ENCODE measurements at places on chromosomes 4 and X.

DNA sequence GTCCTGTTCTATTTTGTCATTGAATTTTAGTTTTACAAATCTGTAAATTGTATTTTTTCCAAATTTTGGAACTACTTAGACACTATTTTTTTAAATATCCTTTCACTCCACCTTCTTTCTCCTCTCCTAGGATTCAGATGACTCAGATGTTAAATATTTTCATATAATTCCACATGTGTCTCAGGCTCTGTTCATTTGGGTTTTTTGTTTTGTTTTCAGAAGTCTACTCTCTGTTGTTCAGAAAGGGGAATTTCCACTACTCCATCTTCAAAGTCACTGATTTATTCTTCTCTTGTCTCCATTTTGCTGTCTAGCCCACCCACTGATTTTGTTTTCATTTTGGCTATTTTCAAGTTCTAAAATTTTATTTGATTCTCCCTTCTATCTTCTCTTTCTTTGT lies 264.0 kb upstream of the SLIT2 start:
- DNase-seq: peak; percentile 5

DNA sequence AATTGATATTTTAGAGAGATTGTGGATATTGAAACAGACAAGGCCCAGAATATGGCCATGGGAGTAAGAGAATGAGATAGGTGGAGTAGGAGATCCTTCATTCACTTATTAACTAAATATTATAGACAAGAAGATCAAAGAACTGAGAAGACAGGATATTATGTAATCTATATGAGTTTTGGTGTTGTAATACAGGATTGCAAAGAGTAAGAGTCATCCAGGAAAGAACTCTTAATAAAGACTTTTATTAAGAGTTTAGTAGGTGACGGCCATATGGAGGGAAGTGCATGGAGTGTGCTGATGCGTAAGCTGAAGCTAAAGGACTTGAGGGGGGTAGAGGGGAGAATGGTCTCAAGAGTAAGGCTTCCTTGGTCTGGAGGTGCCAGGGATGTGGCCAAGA lies 153.7 kb downstream of the VEGFC start:
- DNase-seq: no peak

DNA sequence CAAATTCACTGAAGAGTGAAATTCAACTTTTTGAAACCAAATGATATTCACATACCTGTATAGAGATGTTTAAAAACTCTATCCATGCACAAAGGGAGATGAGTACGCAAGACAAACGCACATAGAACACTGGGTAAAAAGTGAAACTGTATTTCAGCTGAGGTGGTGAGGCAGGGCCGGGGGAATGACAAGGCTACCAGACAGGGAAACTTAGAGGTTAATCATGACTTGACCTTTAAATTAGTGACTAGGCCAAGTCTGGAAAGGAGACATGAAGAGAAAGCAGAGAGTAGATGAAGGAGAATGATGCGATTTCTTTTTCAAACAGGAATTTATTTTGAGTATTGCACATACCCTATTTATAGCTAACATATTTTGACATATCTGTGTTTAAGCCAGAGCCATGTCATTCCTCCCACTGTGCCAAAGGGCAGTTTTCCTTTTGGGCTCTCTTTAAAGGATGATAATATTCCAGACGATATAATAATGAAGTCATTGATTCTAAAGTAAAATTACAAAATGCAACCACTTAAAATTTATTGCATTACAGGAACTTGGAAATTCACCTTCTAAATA lies 49.4 kb downstream of the ARHGEF6 start:
- DNase-seq: no peak

- no peak for DNase-seq
Measured at GRCh38 chr4:152112887-152113286, 352.1 kb upstream of the GATB start.

DNA sequence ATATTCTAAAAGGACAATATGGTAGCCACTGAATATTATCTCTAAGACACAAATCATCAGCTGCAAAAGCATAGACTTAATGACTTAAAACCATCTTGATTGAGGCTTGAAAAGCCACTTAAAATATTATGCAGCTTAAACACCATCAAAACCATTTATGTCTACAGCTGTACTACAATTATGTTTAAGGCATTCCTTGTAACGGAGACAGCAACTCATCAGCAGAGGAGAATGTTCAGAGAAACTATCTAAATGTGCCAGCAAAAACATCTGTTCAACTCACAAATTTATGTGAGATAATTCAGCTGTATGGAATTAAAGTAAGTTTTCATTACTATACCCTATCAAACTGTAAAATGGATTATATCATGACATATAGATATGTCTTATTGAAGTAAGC lies 147.9 kb upstream of the CTSO start:
- no peak for DNase-seq

GRCh38 chrX:68938244-68939004 lies 109.6 kb downstream of the EFNB1 start:
- no peak for DNase-seq

- no peak for DNase-seq
Measured at GRCh38 chrX:40227125-40227524, 129.4 kb upstream of the BCOR start.

- DNase-seq: peak; percentile 8
Measured at GRCh38 chr4:89158884-89159503, 47.7 kb downstream of the TIGD2 start.

- no peak for DNase-seq
Measured at GRCh38 chrX:104428231-104428630, 137.8 kb upstream of the IL1RAPL2 start.

- DNase-seq: no peak
Measured at GRCh38 chrX:149984411-149984810, 46.1 kb upstream of the EOLA2 start.

DNA sequence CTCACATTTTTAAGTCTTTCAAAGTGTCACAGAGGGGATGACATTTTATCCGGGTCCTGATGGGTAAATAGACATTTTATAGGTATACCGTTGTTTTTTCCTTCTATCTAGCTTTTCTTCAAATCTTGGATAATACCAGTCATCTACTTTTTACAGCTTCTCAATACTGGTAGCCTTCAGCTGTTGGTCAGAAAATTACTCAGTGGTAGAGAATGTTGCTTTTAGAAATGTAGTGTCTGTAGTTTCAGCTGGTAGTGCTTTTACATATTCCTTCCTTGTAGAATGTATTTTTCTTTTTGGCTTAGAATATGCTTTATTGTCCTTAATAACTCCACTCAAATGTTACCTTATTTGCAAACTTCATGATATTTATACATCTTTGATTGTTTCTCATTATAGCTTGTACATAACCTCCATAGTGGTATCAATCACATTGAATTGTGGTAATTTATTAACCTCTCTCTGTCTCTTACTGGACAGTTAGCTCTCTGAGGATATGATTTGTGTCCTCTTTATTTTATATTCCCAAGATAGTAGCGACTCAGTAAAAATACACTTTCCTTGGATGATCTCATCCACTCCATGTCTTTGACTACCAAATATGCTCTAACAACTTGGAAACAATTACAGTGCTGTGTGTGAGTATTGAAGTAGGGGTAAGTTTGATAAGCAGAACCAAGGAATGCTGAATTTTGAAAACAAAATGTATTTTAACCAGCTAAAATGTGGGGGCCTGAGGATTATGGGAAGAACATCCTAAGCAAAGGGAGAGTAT lies 53.8 kb downstream of the RAP1GDS1 start:
- no peak for DNase-seq

DNA sequence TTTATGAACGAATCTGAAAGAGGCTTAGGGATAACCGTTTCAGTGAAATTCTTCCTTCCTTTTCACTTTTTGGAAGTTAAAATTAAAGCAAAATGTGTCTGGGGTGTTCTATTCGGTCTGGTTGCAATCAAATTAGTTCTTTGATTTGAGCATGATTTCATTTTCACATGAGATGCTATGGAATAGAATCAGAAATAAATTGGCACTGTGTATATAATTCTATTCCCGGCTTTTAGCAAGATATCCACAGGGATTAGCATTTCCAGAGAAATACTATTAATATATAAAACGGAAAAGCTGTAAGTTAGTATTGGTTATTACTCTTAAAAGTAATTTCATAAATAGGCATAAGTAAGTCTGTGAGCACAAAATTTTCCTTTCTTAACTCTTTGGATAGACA lies 1676.8 kb upstream of the PCDH7 start:
- DNase-seq: no peak

- no peak for DNase-seq
Measured at GRCh38 chr4:151922306-151922705, 161.5 kb upstream of the GATB start.

- DNase-seq: no peak
Measured at GRCh38 chr4:151325111-151325948, at the start of gene SH3D19. TSS of gene SH3D19 (minus strand) at chr4:151325605. CDS start at chr4:151325352, 253 bp downstream.

GRCh38 chr4:86935853-86936733 lies 1.3 kb downstream of the AFF1 start:
- DNase-seq: no peak

DNA sequence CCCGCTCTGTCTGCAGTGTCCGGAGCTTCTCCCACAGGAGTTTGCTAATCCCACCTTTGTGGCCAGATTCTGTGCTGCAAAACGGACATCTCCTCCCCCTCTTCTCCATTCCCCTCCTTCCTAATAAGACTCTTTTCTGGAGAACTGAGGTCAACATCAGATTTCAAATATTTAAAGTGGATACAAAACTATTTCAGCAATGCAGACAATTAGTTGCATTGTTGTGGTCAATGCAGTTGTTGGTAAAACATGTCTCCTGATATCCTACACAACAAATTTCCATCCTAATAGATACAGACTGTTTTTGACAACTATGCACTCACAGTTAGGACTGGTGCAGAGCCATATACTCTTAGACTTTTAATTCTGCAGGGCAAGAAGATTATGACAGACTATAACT lies 5.1 kb upstream of the MCUB start:
- DNase-seq: no peak

DNA sequence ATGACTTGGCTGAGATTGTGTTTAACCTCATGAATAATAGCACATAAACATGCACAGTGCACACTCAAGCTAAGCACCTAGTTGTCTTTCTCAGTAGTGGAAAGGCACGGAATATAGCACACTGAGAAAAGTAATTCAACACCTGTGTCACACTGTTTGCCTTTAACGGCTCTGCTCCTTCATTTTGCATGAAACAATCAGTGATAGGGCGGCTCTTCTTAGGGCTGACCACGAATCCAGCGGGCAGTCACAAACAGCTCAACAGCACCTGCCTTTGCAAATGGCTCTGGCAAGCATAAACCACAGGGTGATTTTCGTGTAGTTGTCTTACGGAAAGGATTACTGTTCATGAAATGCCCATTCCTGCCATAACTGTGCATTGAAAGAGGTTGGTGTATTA lies 954.0 kb upstream of the TENM3 start:
- no peak for DNase-seq

DNA sequence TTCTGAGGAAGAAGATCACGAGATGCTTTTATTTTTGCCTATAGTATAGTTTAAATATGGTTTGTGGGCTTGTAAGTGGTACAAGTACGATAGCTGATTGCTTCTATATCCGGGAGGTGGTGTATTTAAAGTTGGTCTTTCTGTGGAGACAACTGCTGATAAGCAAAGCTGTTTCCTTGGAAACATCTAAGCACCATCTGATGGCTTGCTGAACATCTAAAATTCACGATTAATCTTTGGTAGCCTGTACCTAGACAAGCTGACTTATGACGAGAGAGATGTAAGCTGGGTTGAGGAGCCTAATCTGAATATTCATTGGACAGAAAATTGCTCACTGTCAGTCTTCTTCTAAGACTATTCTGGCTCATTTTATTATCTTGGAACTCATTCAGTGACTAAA lies 74.6 kb upstream of the NWD2 start:
- no peak for DNase-seq
